ENCODE measurements at places on chromosomes 7 and 10.

DNA sequence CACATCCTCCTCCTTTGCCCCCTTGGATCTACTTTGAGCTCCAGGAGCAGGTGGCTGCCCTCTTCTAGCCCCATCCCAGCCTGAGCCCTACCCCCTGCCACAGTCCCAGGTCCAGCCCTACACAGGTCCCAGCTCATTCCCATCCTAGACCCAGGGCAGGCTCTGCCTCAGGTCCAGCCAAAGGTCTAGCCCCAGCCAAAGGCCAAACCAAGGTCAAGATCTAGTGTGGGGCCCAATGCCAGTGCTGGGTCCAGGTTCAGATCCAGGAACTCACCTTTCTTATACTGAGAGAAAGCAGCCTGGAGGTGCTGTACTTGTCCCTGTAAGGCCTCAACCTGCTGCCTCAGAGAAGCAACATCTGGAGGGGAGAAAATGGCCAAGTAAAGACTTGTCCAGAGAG lies 8.5 kb downstream of the SFTPD start:
- DNase-seq, result no peak

GRCh38 chr10:130808686-130809085 lies 502.8 kb downstream of the TCERG1L start:
- no peak for DNase-seq

GRCh38 chr7:27771111-27771510 lies 31.1 kb downstream of the TAX1BP1 start:
- DNase-seq, result no peak

GRCh38 chr10:105017691-105018090 lies 376.6 kb downstream of the SORCS3 start:
- DNase-seq, result peak; percentile 33

DNA sequence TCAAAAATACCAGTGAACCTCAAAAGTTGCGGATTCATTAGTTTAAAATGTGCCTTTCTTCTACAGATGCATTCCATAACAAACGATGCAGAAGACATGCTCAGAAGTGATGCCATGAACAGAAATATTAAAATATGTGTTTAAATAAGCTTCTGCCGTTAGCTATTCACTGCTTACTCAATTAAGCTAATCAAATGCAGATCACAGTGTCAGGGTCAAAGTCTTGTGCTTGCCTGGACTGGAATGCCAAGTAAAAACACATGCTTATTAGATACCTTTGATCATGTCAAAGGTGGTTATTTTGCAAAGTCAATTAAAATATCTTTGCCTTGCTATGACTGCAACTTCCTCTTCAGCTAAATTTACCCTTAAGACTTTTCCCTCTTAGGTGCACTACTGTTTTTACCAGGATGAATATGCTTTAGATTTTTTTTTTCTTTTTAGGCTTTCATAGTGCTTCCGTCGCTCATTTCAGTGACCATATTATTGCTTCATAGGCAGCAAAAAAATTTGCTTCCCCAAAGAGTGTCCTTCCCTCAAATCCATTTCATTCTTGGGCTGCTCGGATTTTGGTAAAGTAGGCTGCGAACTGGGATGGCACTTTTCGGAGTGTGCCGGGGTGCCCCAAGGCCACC lies 905 bp downstream of the ASB13 start:
- DNase-seq, result no peak

DNA sequence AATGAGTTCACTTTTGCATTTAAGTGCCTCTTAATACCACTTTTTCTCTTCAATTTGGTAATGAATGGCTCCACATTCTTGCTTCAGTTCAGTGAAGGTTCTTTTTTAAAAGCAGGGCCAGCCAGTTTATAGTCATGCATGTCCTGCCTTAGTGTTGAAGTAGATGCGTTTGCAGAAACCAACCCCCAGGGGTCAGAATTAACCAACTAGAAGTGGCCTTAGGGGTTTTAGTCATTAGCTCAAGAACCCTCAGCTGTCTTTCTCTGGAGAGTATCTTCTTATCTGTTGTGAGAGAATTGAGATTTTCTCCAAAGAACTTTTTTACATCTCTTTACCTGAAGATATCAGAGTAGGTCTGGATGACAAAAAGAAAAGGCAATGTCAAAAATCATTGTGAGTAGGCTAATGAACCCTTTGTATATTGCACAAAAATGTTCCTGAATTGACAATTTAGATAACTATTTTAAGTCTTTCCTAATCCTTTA lies 82.2 kb downstream of the PIK3CG start:
- DNase-seq, result peak; percentile 39

DNA sequence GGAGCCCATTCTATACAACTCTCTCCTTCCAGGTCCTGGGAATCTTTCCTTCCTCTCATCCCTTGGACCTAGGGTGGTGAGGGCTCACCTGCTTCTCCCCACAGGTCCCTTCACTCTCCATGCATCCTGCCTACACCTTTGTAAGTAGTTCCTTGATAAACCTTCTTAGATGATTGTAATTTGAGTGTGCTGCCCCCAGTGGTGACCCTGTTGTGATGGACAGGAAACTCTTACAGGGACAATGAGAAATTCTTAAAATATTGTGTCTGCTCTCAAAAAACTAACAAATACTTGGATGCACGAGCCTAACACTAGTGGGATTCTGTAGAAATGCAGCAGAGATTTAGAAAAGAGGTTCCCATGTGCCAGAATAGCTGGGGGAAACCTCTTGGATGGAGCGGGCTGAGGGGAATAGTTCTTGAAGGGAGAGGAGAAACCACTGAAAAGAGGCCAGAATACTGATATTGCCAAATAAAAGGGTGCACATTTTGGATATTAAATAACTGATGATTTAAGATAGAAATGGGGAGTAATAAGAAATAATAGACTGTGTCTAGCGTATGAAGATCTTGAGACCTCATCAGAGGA lies 6.7 kb upstream of the PAXIP1 start:
- no peak for DNase-seq

DNA sequence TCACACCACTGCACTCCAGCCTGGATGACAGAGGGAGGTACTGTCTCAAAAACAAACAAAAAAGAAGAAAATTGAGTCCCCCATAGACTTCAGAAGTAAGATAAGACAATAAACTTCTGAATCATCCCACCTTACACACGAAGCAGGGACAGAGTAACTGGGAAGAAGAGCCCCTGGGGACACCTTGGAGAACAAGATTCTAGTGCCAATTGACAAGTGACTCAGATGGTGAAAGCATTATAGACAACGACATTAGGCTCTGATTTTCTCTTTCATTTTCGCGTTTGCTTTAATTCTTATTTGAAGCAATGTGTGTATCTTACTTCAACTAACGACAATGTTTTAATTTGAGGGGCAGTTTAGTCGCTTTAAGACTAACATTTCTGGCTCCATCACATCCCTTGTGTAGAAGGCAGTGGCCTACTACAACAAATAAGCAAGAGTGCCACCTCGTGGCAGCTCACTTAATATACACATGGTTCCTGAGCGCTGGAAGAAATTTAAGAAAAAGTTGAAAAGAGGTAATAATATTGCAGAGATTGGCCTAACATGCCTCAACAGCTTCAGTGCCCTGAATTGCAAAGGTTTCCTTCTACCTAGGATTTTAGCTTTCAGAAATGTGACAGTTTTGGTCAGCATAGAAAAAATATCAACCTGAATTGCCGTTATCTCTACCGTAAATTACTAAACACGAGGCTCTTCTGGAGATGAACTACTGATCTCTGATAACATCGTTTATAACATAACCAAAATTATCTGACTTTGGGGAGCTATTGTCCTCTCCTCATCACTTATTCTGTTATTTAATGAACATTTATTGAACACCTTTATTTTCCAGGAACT lies 36.7 kb downstream of the ASNS start:
- DNase-seq, result peak; percentile 18

GRCh38 chr7:47314728-47315607 lies 266.9 kb downstream of the TNS3 start:
- DNase-seq, result peak; percentile 89

DNA sequence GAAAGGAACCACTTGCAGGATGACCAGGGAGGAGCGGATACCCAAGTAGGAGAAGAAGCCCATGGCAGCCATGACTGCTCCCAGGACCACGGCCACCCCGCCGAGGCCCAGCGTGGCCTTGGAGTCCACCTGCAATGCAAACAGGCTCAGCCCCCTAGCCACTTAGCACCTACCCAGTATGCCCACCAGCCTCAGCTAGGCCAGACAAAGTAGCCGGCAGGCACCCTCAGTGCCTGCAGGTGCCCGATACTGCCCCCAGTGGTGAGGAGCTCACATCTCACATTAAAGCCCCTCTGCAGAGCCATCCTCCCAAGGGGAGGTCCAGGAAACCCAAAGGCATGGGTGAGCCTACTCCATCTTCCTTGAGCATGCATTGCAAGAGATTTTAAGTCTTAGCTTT lies 6.6 kb downstream of the NPC1L1 start:
- DNase-seq, result no peak

GRCh38 chr10:11687357-11687771 lies 54.8 kb upstream of the ECHDC3 start:
- peak; percentile 35 for DNase-seq

GRCh38 chr7:144787127-144787526 lies 48.7 kb downstream of the TPK1 start:
- no peak for DNase-seq

- no peak for DNase-seq
Measured at GRCh38 chr10:21515361-21516241, 9.9 kb downstream of the SKIDA1 start.

GRCh38 chr10:63430091-63430998 lies 35.4 kb downstream of the JMJD1C start:
- peak; percentile 79 for DNase-seq

DNA sequence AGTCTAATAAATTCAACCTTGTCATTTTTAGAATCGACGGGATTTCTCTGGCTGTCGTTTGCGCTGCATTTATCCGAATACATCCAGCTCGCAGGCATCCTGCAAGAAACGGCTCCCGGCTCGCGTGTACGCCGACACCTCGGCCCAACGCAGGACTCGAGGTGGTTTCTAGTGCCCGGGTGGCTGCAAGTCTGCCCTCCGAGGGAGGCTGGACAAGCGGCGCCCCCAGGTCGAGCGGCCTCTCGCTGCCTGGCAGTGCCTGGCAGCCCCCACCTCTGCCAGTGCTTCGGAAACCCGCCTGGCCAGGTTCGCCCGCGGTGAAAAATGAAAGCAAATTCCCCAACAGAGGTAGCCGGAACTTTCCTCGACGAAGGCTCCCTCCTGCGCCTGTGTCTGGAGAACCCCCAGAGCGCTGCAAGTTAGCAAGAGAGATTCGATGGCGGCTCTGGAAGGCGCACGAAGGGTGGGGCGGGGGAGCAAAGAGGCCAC lies 5.7 kb upstream of the ZNF503 start:
- DNase-seq, result no peak

All from astrocyte (in vitro differentiated cells and primary cell).